ENCODE measurements at places on chromosomes 1 and 21.

DNA sequence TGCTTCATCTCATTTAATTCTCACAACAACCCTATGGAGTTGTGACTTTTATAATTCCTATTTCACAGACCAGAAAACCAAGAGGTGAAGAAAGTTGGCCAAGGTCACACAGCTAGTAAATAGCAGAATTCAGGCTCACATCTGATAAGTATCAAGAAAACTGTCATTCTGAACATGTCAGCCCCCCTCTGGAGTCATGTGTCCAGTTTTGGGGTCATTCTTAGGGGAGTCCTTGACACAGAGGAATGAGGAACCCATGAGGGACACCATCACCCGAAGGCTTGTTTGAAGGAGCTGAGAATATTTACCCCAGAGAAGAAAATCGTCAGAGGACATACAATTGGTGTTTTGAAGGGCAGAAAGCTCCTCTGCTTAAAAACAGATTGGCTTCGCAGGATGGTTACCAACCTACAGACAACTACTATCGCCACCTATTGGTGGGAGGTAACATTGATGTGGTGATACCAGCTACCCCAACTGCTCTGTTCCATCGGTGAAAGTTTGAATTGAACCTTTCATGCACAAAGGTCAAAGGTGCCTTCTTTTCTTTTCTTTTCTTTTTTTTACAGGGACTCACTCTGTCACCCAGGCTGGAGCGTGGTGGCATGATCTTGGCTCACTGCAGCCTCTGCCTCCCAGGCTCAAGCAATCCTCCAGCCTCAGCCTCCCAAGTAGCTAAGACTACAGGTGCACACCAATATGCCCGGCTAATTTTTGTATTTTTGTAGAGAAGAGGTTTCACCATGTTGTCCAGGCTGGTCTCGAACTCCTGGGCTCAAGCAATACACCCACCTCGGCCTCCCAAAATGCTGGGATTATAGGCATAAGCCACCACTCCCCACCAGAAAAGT lies 31.3 kb downstream of the NCMAP start:
- peak; percentile 17 for DNase-seq

GRCh38 chr1:200288226-200288625 lies 121.6 kb downstream of the ZNF281 start:
- DNase-seq, result no peak

- no peak for DNase-seq
Observed at GRCh38 chr1:40266786-40267535, 8.9 kb downstream of the ZMPSTE24 start.

DNA sequence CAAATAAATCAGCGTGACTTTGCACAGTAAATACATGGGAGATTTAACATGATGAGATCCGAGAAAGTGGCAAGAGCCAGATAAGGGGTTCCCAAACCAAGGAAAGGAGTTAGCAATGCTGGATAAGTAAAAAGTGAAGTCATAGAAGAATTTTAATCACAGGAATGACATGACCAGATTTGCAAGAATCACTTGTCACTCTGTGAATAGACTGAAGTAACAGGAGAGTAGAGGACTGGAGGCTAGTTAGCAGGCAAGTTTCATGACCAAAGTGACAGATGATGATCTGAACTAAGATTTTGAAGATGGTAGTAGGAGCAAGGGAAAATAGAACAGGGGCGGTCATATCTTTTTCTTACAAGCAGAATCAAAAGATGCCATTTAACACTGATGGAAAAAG lies 8.4 kb downstream of the CFH start:
- DNase-seq, result no peak

- no peak for DNase-seq
Observed at GRCh38 chr1:102588536-102588935, 519.8 kb downstream of the COL11A1 start.

- DNase-seq, result peak; percentile 83
Observed at GRCh38 chr1:29974316-29974724, 738.0 kb downstream of the PTPRU start.

DNA sequence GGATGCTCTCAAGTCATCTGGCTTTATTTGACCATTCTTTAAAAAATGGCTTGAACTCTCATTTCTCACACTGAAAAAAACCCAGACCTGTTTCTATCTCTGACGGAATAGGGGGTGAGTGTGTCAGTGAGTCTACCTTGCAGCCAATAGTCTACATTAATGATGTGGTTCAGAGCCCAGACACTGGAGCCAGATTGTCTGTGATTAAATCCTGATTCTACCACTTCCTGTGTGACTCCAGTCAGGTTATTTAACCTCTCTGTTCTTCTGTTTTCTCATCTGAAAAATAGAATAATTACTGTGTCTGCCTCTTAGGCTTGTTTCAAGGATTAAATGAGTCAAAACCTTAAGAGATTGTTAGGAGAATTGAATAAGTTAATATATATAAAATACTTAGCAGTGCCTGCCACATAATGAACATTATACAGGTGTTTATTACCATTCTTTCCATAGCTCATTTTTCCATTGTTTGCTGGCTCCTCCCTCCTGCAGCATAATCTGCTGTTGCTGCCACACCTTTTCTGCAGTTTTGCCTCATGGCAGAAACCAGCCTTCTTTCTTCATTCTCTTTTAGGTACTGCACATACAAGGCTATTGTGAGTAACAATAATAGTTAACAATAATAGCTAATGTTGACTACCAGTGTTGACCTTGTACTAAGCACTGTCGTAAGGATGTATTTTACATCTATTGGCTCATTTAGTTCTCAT lies 157.6 kb upstream of the IVNS1ABP start:
- no peak for DNase-seq

- DNase-seq, result no peak
Observed at GRCh38 chr1:32250893-32251716, at the start of gene LCK. LCK (plus strand) TSS chr1:32251265; CDS start chr1:32274330, 23,065 bp downstream.

DNA sequence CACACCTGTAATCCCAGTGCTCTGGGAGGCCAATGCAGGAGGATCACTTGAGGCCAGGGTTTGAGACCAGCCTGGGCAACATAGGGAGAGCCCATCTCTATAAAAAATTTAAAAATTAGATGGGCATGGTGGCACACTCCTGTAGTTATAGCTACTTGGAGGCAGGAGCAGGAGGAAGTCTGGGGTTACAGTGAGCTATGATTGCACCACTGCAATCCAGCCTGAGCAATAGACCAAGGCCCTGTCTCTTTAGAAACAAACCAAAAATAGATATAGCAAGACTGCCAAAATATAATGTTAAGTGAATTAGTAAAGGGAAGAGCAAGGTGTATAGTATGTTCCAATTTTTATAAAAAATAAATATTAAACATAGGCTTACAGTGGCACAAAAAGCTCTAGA lies 28.8 kb downstream of the PLEKHO1 start:
- DNase-seq, result no peak

GRCh38 chr1:111789666-111790316 lies 34.1 kb downstream of the DDX20 start:
- no peak for DNase-seq

GRCh38 chr1:183223467-183223866 lies 37.4 kb downstream of the LAMC2 start:
- DNase-seq, result no peak

GRCh38 chr1:239718571-239718970 lies 332.2 kb downstream of the CHRM3 start:
- no peak for DNase-seq

DNA sequence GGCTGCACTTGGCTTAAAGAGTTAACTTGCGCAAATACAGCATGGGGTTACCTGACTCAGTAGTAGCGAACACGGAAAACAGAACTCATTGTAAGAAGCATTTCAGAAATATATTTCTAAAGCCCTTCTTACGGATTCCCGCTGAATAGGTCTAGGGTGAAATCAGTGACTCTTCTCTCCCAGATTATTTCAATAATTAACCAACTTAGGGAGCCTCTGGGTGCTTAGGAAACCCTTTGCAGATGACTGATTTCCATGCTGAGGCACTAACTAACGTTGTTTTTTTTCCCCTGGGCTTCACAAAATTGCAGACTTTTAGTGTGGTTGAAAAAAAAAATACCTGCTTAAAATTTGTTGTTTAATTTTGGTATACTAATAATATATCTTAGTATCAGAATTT lies 40.3 kb downstream of the BTG3 start:
- DNase-seq, result no peak

GRCh38 chr1:109792056-109792831 lies 28.5 kb upstream of the EPS8L3 start:
- peak; percentile 77 for DNase-seq

DNA sequence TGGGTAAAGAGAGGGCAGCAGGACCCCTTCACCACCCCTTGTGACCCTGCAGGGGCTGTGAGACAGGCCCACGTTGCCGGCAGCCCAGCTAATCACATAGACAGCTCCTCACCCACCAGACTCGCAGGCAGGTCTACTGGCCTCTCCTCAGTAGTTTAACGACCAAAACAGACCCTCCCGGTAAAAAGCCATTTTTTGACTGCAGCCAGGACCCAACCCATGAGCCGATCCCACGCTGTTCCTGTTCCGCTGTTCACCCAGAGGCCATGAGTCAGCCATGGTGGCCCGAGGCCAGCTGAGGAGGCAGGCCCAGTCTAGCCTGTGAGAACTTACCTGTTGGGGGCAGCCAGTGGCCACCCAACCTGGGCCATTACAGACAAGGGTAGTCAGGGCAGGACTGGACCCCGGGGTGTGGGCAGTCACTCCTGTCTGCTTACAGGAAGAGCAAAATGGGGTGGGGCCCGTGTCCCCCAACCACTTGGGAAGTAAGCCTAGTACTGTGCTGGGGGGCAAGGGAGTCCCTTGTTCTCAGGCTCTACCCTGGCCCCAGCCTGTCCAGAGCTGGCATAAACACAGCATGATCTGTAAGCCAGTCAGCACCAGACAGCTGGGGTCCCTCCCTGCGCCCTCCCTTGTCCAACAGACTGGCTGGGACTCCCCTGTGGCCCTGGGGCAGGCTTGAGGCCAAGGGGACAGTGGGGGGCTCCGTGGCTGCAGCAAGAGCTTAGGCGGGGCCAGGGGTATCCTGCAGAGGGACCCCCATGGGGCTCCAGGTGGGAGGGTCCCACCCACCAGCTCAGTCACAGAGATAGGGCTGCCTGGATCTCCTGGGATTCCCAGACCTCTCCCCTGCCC lies 61.9 kb downstream of the WNT9A start:
- DNase-seq, result no peak

DNA sequence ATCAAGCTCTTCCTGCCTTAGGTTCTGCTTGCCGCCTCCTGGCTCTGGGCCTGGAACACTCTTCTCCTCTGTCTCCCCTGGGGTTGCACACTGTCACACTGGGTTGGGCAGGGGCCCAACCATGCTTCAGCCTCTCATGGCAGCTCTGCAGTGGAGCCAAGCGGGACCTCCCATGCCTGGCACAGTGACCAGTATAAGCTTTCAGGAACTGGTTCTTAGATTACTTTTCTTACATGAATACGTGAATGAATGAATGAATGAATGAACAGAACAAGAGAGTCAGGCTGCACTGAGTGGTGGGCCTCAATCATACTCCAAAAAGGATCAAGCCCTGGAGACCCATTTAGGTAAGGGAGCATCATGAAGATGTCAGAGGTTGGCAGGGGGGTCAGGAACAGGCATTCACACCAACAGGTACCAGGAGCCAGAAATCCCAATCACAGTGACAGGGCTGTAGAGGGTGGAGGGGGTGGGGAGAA lies 30.8 kb upstream of the TMEM125 start:
- no peak for DNase-seq

DNA sequence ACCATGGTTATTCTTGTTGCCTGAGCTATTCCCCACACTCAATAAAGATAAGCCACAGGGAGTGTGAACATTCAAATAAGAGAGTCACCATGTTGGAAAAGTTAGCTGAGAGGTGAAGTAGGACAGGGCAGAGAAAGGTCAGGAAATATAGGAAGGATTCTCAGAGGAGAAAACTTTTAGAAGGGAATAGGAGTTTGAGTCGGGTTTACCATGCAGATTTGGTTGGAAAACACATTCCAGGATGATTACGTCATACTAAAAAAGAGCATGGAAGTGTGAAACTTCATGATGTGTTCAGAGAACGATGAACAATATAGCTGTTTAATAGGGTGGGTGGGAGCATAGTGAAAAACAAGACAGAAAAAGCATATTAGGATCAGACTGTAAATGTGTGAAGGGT lies 1125.3 kb upstream of the ADGRL2 start:
- DNase-seq, result no peak

DNA sequence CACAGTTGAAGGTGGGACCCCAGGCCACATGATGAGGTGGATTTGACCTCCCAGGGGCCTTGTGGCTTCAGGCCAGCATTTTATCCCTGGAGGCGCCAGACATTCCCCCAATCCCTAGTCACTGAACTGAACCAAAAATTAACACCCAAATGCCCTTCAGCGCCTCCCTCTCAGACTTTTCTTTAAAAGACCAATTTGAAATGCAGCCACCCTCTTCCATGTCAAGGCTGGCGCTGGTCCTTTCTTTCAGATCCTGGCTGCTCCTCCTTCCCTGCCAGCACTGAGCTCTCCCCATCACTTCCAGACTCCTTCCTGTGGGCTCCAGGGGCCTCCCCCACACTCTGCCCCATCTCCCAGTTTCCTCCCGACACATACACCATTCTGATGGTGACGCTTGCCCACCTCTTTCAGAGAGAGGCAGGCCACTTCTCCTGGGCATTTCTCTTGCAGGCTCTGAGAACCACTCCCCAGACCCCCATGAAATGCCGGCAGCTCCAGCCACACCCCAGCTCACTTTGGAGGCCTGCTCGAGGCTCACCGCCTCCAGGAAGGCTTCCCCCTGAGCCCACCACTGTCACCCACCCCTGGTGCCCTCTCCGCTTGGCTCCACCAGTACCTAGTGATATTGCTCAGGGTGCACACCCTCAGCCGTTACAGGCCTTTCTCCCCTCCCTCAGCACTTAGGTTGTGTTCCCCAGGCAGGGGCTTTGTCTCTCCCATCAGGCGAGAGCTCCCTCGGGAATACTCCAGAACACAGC lies 27.0 kb downstream of the NAV1 start:
- no peak for DNase-seq

DNA sequence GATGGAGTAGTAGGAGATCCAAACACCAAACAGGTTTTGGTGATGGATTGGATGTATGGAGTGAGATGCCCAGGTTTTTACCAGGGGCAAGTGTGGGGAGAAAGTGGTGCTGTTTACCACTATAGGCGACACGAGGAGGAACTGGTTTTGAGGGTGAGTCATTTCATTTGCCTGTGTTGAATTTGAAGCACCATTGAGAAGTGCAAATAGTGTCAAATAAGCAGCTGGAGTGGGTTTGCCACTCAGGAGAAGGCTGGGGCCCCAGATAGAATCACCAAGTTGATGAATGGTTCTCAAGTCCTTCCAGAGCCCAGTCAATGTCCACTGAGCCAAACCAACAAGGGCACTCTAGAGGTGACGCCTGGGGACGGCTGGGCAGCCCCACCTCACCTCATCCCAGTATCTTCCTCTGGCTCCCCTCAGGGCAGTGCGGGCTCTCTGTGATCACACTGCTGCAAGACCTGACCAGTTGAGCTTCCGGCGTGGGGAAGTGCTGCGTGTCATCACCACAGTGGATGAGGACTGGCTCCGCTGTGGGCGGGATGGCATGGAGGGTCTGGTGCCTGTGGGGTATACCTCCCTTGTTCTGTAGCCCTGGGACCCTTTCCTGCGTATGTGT lies 9.4 kb downstream of the RUSC1 start:
- DNase-seq, result no peak

DNA sequence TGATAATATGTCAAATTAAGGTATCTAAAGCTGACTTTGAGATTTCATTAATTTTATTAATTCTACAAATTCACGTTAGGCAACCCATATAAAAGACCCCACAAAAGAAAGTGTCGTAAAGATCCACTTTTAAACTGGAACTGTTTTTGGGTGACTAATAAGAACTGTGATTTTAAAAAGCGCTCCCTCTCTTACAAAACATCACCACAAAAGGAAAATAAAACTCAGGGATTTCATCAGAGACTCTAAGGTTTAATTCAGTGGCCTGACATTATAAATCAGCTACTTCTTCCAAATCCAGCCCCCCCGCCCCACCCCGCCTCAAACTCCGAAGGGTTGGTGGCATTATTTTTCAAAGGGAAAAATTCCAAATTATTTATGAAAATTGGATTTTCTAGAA lies 2.7 kb downstream of the COL24A1 start:
- DNase-seq, result no peak

All from non-pigmented ciliary epithelial cell (primary cell).